Adrenal gland (tissue), 19 donors: ENCODE measurements at places on chromosomes 2 and 18. TPM values are rescaled to one million over a fixed set of nuclear protein-coding genes. Genes with fewer than 3 reads are reported as not detected.

NYAP2 gene
- 0.11 TPM for total RNA-seq

MRPL53 gene
- total RNA-seq, result 50.2 TPM

PDE1A gene
- total RNA-seq, result 7.2 TPM

TMEM37 gene
- 18.4 TPM for total RNA-seq

GCG gene
- total RNA-seq, result not detected

KCNIP3 gene
- total RNA-seq, result 0.78 TPM

C1QL2 gene
- total RNA-seq, result not detected

DNA sequence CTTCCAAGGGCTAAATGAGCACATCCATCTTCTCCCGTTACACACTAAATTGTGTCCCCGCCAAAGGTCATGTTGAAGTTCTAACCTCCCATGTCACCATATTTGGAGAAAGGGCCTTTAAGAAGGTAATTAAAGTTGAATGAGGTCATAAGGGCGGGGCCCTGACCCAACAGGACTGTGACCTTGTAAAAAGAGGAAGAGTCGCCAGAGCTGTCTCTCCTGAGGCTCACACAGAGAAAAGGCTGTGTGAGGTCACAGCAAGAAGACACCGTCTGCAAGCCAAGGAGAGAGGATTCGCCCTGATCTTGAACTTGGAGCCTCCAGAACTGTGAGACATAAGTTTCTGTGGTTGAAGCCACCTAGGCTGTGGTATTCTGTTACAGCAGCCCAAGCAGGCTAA, 24.1 kb downstream of the TRABD2A start:
- no peaks in the 10 kb centered on the region for H3K27me3 ChIP-seq
- no peak overlapping the region for H3K27ac ChIP-seq
- no peaks in the 10 kb centered on the region for H3K4me1 ChIP-seq
- no peak overlapping the region for H3K4me3 ChIP-seq

DNA sequence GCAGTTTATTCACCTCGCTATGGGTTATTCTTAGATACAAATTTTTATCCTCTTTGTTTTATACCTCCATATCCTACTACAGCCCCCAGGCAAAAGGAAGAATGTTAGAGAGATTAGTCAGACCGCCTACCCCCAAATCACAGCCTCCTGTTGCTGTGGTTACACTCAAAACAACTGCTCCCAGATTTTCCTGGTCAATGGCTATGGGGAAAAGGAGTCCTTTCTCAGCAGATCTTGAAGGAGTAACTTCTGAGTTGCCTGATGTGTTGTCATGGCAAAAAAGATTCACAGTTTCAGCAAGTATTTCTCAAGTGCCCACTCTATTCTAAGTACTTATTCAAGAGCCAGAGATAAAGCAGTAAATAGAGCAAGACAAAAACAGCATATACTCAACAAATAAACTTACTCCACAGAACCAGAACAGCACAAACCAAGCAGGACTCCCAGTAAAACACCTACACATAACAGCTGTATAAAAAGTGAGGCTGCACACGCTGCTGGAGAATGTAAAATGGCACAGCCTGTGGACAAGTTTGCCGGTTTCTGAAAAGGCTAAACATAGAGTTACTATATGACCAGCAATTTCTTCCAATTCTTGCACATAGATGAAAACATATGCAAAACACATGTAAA, 104.8 kb downstream of the NOL10 start:
- peaks cover 31% of the 10 kb centered on the region for H3K36me3 ChIP-seq
- H3K27me3 ChIP-seq, result no peaks in the 10 kb centered on the region
- H3K27ac ChIP-seq, result no peak overlapping the region
- DNase-seq, result no peak
- no peaks in the 10 kb centered on the region for H3K4me1 ChIP-seq
- H3K4me3 ChIP-seq, result no peak overlapping the region

- H3K4me1 ChIP-seq, result peaks cover 30% of the 10 kb centered on the region
- DNase-seq, result peak; percentile 58
- peak overlapping the region; percentile 31 for H3K4me3 ChIP-seq
- H3K27me3 ChIP-seq, result no peaks in the 10 kb centered on the region
These were observed 93.2 kb downstream of the CABYR start for GRCh38 chr18:24231773-24232735.

DNA sequence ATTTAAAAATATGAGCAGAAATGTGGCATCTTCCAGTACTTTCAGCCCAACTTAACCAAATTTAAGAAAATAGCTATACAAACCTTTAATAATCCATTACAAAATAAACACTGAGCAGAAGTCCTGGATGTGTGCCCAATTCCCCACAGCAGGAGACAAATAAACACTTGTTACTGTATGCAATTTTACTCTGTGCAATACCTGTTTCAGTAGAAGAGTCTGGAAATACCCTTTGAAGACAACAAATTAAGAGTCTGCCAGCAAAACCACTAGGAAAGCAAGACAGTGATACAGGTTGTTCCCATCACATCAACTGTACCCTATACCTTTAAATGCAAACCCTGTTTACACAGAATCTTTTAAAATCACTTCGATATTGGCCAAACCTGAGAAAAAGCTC, 41.4 kb upstream of the RNU4ATAC start:
- no peak overlapping the region for H3K4me3 ChIP-seq
- no peak overlapping the region for H3K27ac ChIP-seq
- peaks cover 5% of the 10 kb centered on the region for H3K4me1 ChIP-seq
- no peaks in the 10 kb centered on the region for H3K36me3 ChIP-seq
- DNase-seq, result no peak
- no peaks in the 10 kb centered on the region for H3K27me3 ChIP-seq

DNA sequence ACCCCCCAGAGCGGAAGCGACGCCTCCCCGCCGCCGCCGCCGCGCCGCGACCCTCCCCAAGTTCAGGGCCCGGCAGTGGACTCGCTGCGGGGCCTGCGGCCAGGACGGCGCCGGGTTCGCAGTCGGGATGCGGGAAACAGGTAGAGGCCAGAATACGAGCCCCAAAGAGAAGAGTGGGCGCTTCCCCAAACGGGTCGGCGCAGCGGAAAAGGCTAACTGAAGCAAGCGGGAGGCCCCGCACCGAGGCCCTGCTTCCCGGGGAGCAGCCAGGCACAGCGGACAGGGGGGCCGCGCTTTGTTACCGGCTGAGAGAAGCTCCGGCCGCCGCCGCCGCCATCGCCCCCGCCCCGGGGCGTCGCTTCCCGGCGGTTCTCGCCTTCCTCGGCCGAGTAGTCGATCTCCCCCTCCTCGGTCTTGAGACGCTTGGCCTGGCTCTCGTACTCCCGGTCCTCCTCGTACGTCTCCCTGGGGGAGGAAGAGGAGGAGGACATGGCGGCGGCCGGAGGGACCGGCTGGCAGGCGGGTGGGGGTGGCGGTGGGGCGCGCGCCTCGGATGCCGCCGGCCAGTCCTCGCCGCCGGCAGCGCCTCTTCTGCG, 494 bp downstream of the HNRNPLL start:
- no peaks in the 10 kb centered on the region for H3K27me3 ChIP-seq
- DNase-seq, result peak; percentile 35
- no peaks in the 10 kb centered on the region for H3K36me3 ChIP-seq
- peak overlapping the region; percentile 97 for H3K27ac ChIP-seq
- H3K4me1 ChIP-seq, result peaks cover 47% of the 10 kb centered on the region

DNA sequence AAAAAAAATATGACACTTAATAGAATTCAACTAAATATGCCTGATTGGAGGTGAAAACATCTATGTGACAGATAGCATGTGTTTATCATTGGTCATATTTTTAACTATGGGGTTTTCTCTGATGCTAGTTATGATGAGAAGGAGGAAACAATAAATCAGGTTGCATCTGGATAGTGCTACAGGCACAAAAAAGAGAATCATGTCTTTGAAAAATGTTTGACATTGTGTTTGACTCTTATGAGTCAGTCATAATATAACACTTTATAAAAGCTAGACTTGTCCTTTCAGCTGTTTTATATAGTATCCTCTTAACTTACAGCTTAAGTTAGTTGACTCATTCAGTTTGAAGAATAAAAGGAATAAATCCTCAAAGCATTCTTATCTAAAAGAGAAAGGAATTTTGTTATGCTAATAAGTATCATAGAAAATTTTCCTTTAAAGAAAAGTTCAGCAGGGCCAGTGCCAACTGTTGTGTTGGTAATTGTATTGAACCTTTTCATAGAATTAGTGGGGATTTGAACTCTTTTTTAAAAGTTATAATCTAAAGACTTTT, 78.4 kb upstream of the UBXN4 start:
- H3K27me3 ChIP-seq, result no peaks in the 10 kb centered on the region
- H3K36me3 ChIP-seq, result no peaks in the 10 kb centered on the region
- H3K27ac ChIP-seq, result no peak overlapping the region
- no peak for DNase-seq
- H3K4me3 ChIP-seq, result no peak overlapping the region
- no peaks in the 10 kb centered on the region for H3K4me1 ChIP-seq

- H3K4me3 ChIP-seq, result no peak overlapping the region
- no peaks in the 10 kb centered on the region for H3K27me3 ChIP-seq
- no peaks in the 10 kb centered on the region for H3K36me3 ChIP-seq
- no peaks in the 10 kb centered on the region for H3K4me1 ChIP-seq
- H3K27ac ChIP-seq, result no peak overlapping the region
These were observed 40.6 kb downstream of the TMEM178A start for GRCh38 chr2:39706312-39706711.

GRCh38 chr2:85978883-85979780, 90.3 kb upstream of the ST3GAL5 start:
- H3K27me3 ChIP-seq, result no peaks in the 10 kb centered on the region
- no peaks in the 10 kb centered on the region for H3K36me3 ChIP-seq
- DNase-seq, result no peak
- H3K27ac ChIP-seq, result no peak overlapping the region
- peaks cover 10% of the 10 kb centered on the region for H3K4me1 ChIP-seq

GRCh38 chr2:219541611-219542180, 1.9 kb downstream of the CHPF start:
- H3K27me3 ChIP-seq, result no peaks in the 10 kb centered on the region
- H3K36me3 ChIP-seq, result peaks cover 25% of the 10 kb centered on the region
- H3K27ac ChIP-seq, result no peak overlapping the region
- peaks cover 24% of the 10 kb centered on the region for H3K4me1 ChIP-seq
- H3K4me3 ChIP-seq, result no peak overlapping the region

- H3K27ac ChIP-seq, result no peak overlapping the region
- no peaks in the 10 kb centered on the region for H3K36me3 ChIP-seq
- DNase-seq, result no peak
- peaks cover 11% of the 10 kb centered on the region for H3K27me3 ChIP-seq
- H3K4me3 ChIP-seq, result no peak overlapping the region
- no peaks in the 10 kb centered on the region for H3K4me1 ChIP-seq
These were observed 158.2 kb upstream of the MYCN start for GRCh38 chr2:15782009-15782751.

- H3K36me3 ChIP-seq, result no peaks in the 10 kb centered on the region
- no peak for DNase-seq
- no peak overlapping the region for H3K4me3 ChIP-seq
- no peaks in the 10 kb centered on the region for H3K27me3 ChIP-seq
- H3K27ac ChIP-seq, result no peak overlapping the region
- no peaks in the 10 kb centered on the region for H3K4me1 ChIP-seq
These were observed 213.8 kb downstream of the DSC3 start for GRCh38 chr18:30828700-30829099.

DNA sequence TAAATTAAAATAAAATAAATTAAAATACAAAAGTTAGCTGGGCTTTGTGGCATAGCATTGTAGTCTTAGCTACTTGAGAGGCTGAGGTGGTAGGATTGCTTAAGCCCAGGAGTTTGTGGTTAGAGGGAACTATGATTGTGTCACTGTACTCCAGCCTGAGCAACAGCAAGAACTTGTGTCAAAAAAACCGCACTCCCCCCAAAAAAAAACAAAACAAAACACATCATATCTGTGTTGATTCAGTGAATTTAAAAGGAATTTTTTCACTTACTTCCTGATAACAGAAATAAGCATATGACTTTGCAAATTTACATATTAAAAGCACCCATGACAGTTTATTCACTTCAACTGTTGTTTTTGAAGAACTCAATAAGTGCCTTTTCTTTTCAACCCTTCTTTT, 68.1 kb upstream of the PELI1 start:
- DNase-seq, result no peak
- no peak overlapping the region for H3K27ac ChIP-seq
- no peak overlapping the region for H3K4me3 ChIP-seq
- no peaks in the 10 kb centered on the region for H3K36me3 ChIP-seq
- H3K4me1 ChIP-seq, result no peaks in the 10 kb centered on the region
